ENCODE measurements at places on chromosomes 2 and 18.

GRCh38 chr2:126698376-126698775 lies 42.4 kb downstream of the GYPC start:
- DNase-seq: no peak

GRCh38 chr2:198371921-198372543 lies 567.6 kb downstream of the PLCL1 start:
- DNase-seq: no peak

DNA sequence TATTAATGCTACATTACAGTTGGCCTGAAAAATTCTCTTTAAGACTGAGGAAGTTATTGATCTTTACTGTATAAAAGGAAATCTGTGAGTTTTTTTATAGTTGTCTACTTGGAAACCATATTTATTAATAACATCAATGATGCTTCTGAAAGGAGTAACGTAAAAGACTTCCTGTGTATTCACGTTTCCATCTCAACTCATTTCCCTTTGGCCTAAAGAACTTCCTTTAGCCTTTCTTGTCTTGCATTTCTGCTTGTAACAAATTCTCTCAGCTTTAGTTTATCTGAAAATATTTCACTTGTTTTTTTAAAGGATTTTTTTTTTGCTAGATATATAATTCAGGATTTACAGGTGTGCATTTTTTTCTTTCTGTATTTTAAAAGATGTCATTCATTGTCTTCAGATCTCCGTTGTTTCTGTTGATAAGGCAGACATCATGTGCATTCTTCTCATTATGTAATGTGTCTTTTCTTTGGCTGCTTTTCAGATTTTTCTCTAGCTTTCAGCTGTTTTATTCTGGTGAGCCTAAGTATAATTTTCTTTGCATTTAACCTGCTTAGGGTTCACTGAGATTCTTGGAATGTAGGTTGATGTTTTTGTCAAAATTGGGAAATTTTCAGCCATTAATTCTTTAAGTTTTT lies 159.0 kb upstream of the DAPL1 start:
- no peak for DNase-seq

GRCh38 chr2:199910338-199911051 lies 598 bp upstream of the C2orf69 start:
- DNase-seq: no peak

GRCh38 chr2:208306291-208306690 lies 40.2 kb downstream of the PIKFYVE start:
- DNase-seq: no peak
